ENCODE measurements at places on chromosomes 3 and 15.

DNA sequence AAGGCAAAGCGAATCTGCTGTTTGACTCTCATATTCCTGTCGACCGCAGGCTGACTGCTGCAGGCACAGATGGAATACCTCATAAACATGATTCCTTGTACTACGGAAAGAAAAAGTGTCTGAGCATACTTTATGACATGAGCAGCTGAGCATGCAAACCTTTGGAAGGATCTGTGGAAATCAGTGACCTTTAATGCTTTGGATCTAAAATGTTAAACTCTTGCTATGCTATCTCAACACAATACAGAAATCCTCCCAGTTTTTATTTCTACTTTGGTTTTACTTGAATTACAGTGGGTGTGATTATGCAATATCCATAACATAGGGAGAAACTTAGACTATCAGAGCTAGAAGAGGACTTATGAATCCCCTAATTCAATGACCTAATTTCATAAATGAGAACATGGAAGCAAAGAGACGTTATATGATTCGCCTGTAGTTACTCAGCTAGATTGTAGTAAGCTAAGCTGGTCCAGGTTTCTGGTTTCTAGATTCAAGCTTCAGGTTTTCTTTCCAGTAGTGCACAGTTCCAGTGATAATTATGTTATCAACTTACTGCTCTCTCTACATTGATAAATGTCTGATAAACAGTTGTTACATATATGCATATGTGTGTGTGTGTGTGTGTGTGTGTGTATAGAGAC, 127.6 kb upstream of the GBE1 start:
- no peak for DNase-seq

- no peak for DNase-seq
Measured at GRCh38 chr3:48015431-48016180, 610 bp downstream of the MAP4 start.

DNA sequence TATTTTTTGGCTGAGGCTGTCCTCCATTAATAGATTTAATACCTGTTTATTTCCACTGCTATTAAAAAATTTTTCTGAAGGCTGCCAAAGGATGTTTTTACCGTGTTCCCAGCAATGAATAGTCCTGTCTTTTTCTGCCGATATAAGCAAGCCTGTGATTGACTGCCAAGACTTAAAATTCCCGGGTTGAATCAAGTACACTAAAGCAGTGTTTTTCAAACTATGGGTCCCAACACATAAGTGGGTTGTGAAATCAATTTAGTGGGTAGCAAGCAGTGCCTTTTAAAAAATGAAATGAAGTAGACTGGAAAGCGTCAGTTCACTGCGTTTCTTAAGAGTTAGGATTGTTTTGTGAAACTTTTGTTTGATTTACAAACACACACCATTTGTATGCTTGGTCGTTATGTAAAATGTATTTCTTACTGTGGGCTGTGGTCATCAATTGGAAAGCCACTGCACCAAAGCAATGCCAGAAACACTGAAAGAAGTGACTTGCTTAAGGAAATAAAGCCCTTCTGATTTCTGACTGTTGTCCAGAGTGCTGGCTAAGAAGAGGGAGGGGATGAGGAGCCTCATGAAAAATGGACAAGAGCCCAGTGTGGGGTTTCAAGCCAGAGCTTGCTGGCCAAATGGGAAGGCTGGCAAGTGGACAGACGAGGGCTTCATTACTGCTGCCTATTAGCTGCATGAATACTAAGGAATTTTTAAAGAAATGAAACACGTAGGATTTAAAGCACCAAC, 206.0 kb downstream of the THRB start:
- DNase-seq: no peak

- no peak for DNase-seq
Measured at GRCh38 chr3:187628169-187628568, 42.0 kb downstream of the SST start.

DNA sequence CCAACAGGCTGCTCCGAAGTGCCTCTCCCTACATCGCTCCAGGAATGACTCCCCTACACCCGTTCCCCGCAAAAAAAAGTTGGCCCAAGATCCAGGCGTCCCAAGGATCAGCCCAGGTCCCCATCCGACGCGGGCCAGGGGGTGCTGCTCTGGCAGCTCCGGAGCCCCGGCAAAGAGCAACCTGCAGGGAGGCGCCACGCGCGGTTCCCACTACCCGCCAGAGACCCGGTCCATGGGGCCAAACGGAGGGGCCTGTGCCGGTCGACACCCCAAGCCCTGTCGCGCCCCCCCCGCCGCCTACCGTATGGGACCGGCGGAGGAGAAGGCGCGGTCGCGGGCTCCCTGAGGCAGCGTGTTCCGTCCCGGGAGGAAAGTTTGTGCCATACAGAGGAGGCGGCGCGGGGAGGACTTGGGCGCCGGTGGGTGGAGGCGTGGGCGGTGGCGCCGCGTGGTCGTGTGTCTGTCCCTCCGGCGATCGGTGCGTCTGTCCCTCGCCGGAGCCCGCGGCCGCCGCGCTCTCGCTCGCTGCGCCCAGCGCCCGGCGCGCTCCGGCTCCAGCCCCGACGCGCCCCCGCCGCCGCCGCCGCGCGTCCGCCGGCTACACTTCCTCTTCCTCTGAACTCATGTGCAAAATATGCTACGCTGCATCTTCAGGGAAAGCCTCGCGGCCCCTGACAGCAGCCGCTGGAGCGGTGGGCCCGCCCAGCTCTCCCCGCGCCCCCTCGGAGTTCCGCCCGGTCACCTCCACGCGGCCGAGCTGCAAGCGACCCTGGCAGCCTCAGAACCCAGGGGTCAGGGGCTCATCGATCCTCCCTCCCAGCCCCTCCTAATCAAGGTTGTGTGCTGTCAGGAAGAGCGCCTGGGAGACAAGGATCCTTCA, at the start of gene RFTN1:
Gene RFTN1 (minus strand): TSS at position 559 of the 880 bp plus-strand sequence. CDS start 19,830 bp downstream, outside the sequence.
- no peak for DNase-seq

DNA sequence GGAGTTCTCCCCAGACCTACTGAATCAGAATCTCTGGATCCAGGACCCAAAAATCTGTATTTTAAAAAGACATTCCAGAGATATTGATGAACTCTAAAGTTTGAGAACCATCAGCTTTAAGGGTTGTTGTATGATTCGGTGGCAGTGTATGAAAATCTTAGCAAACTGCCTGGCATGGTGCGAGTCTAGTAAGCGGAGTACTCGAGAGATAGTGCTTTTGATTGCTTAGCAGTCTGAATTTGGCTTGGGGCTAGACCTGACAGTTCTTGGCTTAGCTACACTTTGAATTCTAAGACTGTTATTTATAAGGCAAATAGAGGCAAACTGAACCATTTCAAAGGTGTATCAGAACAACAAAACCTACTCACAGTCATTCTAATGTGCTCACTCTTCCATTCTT, 329.0 kb downstream of the LPP start:
- DNase-seq: no peak

DNA sequence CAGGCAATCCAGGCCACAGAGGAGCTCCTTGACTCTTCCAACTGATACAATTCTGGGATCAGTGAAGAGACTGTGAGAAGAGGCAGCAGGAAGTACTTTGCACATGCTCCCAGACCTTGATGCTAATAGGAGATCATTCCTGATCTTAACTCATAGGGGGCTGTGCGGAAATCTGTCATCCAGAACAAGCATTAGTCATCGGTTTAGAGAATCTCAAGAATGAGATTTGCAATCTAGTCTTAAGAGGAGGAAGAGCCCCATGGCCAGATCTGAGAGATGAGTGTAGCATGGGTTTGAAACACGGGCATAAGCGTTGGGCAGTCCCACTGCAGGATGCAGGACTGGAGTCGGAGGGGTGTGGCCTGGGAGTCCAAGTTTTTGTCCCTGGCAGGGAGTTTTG, 1081.1 kb downstream of the NAALADL2 start:
- no peak for DNase-seq

DNA sequence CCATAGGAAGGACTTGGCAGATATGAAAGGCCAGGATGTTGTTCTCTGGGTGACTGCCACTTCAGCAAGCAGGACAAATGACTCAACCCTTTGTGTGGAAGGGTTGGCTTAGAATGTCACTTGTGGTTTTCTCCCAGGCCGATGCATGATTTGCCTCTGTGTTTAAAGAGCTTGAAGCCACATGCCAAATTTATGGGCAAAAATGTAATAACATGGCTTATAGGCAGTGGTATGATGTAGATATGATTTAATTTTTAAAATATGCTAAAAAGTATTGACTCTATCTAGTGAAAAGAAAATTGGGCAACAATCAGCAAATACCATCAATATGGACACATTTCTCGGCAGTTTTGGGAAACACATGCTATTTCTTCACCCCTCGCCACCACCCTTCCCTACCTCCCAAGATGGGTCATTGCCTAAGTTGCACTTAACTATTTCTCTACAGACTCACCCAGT, 114.6 kb downstream of the CYP19A1 start:
- DNase-seq: no peak

DNA sequence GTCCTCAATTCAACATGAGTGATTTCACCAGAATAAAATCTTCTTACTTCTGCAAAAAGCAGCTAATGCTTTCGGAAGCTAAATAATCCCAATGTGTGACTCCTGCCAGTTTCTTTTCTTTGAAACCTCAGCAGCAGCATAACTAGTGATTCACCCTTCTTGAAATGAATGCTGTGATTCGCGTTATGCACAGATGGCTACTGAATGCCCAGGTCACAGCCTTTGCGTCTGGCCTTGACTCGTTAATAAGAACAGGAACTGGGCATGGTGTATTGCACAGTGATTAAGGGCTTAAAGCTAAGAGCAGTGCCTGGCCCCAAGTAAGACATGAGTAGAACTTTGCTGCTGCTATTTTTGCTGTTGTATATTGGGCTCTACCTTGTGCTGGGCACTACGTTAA, 19.0 kb downstream of the CGNL1 start:
- no peak for DNase-seq

- DNase-seq: no peak
Measured at GRCh38 chr3:16299746-16300145, 34.7 kb downstream of the OXNAD1 start.

GRCh38 chr15:75669191-75669878, 21.6 kb downstream of the SNX33 start:
- no peak for DNase-seq

DNA sequence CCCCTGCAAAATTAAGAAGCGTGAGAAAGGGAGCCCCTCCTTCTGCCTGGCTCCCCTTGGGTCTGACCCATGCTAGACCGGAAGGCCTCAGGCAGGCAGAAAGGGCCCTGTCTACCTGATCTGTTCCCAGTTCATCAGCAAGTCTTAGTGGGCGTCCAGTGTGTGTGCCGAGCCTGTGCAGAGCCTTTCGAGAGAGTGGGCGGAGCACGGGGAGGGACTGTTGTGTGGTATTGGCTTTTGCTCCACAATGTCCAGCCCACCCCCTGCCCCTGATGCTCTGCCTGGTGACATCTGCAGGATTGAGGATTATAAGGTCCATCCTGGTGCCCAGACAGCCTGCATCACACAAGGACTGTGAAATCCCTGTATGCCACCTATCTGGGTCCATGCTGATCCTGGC, 82.9 kb downstream of the CHDH start:
- no peak for DNase-seq

- no peak for DNase-seq
Measured at GRCh38 chr3:36812240-36812639, 47.9 kb upstream of the DCLK3 start.

- no peak for DNase-seq
Measured at GRCh38 chr3:167350245-167350862, 29.7 kb downstream of the ZBBX start.

GRCh38 chr3:134647902-134648760, 2.7 kb downstream of the KY start:
- no peak for DNase-seq

- no peak for DNase-seq
Measured at GRCh38 chr3:15287565-15288330, 44.6 kb downstream of the SH3BP5 start.

DNA sequence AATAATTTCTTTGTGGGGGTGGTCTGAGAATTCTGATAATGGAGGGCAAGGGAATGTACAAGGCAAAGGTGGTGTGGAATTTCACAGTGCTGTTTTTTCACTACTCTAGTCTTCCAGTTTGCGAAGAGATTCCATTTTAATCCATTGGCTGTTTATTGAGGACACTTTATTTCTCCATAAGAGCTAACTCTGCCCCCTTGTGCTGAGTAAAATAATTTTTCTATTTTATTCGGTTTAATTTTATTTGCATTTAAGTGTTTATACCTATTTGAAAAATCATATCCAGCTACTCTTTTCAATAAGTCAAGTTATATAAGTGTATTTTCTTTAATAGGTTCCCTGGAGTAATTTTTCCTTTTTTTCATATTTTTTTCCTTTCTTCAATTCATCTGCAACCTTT, 840.1 kb downstream of the TUSC7 start:
- DNase-seq: no peak

GRCh38 chr3:73745526-73746191, 120.9 kb upstream of the PDZRN3 start:
- no peak for DNase-seq

DNA sequence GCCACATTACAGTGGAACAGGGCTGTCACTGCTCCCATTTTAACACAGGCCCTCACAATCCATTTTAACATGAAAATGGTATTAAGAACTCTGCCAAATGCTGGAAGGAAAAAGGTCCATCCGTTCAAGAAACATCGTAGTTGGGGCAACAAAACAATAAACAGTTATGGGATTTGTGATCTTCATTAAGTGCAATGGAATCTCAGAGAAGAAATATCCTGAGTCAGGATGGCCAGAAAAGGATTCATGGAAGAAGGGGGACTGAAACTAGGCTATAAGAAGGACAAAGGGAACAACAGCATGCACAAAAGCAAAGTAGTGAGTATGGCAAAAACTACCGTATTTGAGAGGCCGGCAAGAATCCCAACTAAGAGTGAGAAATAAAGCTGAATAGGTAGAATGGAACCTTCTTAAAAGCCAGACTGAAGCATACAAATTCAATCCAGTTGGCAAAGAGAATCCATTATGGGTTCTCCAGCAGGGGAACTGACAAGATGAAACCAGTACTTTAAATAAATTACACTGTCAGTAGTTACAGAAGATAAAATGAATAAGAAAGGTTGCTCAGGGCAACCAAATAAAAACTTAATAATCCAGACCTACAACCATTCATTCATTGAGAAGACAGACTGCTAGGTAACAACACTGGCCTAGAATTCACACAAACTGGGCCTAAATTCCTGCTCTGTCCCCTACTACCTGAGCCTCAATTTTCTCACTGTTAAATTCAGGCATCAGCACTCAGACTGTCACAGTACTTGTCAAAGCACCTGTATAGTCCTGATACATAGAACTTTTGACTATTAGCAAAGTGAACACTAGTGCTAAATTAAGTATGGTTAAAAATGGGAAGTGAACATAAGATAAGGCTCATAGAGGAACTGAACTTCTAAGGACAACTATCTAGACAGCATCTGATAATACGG, 6.3 kb downstream of the TBL1XR1 start:
- DNase-seq: no peak

DNA sequence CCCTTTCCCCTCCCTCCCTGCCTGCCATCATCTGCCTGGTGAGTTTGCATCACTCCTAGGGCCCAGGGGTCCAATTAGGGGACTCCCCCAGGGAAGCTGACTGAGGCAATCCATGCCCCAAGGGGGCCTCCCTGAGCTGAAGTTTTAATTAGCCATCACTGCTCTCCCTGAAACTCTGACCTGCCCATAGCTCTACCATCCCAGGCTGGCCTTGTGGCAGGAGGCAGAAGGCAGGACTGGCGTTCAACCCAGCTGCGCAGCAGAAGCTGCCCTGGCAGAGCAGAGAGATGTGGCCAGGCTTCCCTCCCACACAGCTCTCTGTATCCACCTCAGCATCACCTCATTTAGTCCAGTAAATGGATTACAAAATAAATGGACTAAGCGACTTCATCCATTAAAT, 7.7 kb upstream of the C15orf39 start:
- DNase-seq: no peak

- DNase-seq: no peak
Measured at GRCh38 chr3:7226393-7226792, 365.5 kb downstream of the GRM7 start.

- no peak for DNase-seq
Measured at GRCh38 chr3:60636846-60637245, 614.4 kb downstream of the FHIT start.

Data from brain pericyte (primary cell).